Renal cortex interstitium (tissue), 15 donors: ENCODE measurements at places on chromosomes 3 and 15.

GRCh38 chr3:125395091-125395490 lies 20.0 kb upstream of the ZNF148 start:
- no peak for DNase-seq

- DNase-seq = peak; percentile 98
Observed at GRCh38 chr3:69051756-69052471, at the start of gene TMF1. Gene TMF1, minus strand, starts transcription at chr3:69052333. Its CDS starts 247 bp downstream, at chr3:69052086.

DNA sequence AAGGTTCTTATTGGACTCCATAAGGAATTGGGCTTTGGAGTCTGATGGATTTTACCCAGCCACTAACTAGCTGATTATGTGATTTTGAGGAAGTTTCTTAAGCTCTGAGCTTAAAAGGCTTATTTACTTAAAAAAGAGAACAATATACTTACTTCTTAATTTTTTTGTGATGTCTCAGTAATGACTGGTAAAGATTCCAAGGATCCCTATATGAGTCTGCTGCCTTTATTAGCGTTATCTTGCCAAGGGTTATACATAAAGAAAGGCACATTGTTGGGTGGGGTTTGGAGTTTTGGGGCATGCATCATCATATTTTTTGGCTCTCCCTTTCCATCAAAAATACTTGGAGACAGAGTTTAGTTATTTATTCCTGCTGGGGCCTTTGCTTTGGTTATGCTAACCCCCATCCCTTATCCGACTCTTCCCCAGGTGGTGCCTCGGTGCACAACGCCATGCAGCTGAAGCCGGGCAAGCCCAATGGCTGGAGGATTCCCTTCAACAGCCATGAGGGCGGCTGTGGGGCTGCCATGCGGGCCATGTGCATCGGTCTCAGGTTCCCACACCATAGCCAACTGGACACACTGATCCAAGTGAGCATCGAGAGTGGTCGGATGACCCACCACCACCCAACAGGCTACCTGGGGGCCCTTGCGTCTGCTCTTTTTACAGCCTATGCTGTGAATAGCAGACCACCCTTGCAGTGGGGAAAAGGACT lies 6.7 kb downstream of the ADPRH start:
- DNase-seq = no peak

GRCh38 chr3:40653878-40654277 lies 129.1 kb downstream of the ZNF621 start:
- DNase-seq = no peak

DNA sequence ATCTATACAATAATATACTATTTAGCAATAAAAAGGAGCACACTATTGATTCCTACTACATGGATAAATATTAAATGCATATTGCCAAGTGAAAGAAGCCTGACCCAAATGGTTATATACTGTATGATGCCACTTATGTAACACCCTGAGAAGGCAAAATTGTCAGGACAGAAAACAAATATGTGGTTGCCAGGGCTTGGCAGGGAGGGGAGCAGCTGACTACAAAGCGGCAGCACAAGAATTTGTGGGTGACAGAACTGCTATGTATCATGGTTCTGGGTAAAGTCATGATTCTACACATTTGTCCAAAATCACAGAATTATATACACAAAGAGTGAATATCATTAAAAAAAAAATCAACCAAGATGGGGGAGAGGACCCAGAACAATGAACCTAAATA lies 22.5 kb downstream of the TBC1D2B start:
- DNase-seq = no peak

- DNase-seq = peak; percentile 20
Observed at GRCh38 chr15:76866716-76867321, 38.3 kb downstream of the SCAPER start.

DNA sequence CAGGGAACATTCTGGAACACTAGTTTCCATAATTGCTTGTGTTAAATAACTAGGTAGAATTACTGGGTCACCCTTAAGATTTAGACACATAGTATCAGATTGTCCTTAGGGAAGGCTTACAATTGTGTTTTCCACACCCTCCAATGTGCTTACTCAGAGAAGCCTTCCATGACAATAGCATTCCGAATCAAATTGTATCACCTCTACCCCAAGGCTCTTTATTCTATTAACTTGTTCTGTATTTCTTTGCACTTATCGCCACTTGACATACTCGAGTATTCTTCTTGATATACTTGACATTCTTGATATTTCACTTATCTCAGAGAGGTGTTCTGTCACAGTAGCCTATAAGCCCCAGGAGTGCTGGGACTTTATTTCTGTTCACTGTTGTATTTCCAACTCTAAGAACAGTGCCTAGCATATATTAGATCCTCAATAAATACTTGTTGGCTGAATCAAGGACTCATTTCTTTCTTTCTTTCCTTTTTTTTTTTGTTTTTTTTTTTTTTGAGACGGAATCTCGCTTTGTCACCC lies 238.9 kb upstream of the PDZRN3 start:
- DNase-seq = no peak

DNA sequence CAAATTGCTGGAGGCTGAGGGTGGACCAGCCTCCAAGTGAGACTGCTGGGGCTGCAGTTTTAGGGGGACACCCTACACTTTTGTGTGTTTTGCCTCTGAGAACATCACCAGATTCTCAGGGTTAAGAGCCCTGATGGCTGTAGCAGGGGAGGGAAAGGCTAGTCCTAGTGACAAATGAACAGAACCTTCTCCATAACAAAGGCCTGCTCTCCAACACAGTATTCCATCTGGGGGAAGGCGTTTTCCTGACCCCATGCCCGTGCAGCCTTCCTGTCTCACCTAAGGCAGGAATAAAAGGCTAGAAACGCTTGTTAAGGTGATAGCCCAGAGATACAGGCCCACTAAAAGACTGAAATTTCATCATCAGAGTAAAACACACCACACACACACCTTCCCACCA lies 50.2 kb upstream of the NSMCE3 start:
- no peak for DNase-seq

DNA sequence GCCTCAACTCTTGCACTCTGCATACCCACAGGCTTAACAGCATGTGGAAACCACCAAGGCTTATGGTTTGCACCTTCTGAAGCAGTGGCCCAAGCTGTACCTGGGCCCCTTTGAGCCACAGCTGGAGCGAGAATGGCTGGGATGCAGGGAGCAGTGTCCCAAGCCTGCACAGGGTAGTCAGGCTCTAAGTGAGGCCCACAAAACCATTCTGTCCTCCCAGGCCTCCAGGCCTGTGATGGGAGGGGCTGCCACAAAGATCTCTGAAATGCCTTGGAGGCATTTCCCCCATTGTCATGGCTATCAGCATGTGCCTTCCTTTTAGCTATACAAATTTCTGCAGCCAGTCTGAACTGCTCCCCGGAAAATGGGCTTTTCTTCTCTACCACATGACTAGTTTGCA lies 12.5 kb upstream of the CMSS1 start:
- DNase-seq = no peak

- DNase-seq = no peak
Observed at GRCh38 chr15:55703873-55704301, 39.1 kb downstream of the PRTG start.

GRCh38 chr15:101510212-101511197 lies 21.0 kb upstream of the PCSK6 start:
- DNase-seq = no peak

DNA sequence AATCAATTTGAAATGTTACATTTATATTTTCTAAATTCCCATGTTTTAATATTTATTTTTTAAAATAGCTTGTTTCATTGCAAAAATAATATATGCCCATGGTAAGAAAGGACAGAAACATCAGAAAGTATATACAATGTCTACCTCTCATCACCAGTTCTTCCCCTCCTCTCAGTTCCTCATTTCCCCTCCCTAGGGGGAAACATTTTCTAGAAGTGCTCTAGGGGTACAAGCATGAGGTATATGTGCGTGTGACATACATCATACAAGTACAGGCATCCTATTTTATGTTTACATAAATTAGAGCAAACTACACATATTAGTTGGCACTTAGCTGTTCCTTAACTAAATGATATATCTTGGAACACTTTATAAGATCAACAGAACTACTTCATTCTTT lies 189.3 kb upstream of the VEPH1 start:
- DNase-seq = no peak

GRCh38 chr3:185741586-185741985 lies 83.3 kb downstream of the IGF2BP2 start:
- no peak for DNase-seq

GRCh38 chr3:72872183-72872582 lies 15.7 kb upstream of the GXYLT2 start:
- DNase-seq = no peak

DNA sequence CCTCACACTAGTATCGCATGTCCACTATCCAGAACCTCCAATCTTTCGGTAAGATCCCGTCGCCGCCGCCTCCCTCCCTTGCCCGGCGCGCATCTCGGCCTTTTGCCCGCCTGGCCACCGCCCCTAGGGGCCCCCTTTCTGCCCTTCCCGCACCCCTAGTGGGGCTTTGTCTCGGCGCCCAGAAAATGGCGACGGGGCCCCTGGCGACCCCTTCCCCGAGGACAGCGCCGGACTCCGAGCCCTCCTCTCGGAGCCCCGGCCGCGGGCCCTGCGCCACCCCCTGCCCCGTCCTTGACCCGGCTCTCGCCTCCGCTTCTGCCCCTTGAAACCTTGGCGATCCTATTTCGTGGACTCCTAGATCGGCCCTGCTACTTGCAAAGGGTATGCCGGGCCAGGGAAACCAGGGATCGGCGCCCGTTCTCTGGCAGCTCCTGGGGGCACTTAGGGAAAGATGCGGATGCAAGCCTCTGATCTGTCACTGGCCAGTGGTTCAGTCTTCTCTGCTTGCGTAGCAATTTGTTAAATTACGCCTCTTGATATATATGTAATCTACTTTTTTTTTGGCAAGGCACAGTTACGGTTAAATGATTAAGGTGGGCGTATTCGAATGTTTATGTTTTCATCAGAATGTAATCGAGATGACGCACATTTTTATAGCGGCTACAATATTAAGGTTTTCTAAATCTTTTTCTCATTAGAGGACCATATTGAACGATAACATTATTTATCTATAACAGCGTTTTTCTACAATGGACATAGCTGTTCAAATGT lies 603 bp downstream of the EIF1B start:
- DNase-seq = peak; percentile 52
